ENCODE measurements at places on chromosomes 13 and 19.
A peak's percentile ranks its signal among the peaks of the same experiment; 100 is the strongest.

DNA sequence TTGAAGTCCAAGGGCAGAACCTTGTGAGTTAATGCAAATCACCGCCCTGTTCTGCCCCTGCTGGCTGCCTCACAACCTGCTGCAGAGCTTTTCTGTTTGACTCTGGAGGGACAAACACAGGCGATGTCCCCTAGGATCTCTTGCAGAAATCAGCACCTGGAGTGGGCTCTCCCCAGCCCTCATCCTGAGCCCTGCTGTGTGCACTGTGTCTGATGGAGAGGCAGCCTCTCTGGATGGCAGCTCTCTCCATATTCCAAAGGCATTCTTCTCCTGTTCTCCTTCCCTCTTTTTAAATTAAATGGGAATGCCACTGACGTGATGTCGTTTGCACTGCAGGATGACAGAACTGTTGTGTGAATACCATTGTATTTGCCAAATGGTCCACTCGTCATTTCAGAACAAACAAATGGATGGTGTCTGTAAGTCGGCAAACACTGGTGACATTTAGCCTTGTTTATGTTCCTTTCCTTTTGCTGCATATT lies 184.1 kb downstream of the ZNF536 start:
- no peak for DNase-seq

- DNase-seq, result no peak
Observed at GRCh38 chr19:13689085-13689484, 75.2 kb upstream of the MRI1 start.

DNA sequence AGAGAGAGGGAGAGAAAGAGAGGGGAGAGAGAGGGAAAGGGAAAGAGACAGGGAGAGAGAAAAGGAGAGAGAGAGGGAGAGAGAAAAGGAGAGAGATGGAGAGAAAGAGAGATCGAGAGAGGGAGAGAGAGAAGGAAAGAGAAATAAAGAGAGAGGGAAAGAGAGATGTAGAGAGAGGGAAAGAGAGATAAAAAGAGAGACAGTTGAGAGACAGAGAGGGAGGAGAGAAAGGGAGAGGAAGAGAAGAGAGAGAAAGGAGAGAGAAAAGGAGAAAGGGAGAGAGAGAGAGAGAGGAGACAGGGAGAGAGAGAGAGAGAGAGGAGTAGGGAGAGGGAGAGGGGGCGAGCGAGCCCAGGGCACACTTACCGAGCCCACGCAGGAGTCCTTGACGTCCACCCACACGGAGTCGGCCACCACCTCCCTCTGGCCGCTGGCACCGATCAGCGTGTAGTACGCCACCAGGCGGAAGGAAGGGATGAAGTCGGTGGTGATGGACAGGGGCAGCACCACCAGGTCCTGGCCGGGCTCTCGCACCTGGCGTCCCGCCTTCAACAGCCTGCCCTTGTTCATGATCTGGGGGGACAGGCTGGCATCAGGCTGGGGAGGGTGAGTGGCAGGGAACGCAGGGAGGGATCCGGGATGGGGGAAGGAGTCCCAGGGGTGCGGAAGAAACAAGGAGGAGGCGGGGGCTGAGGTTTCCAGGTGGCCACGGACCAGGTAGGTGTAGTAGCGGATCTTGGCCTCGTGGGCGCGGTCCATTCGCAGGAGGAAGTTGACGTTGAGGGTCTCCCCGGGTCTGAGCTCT lies 10.0 kb downstream of the C3 start:
- no peak for DNase-seq

DNA sequence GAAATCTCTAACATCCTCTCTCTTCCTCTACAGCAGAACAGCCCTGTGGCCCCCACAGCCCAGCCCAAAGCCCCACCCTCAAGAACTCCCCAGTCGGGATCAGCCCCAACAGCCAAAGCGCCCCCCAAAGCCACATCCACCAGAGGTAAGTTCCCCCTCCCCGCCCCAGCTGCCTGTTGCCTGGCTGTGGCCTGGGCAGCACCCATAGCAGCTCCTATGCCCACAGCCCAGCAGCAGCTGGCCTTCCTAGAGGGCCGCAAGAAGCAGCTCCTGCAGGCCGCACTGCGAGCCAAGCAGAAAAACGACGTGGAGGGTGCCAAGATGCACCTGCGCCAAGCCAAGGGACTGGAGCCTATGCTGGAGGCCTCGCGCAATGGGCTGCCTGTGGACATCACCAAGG lies 14.5 kb downstream of the CC2D1A start:
- DNase-seq, result no peak

GRCh38 chr19:47725759-47726401 lies 12.7 kb downstream of the EHD2 start:
- no peak for DNase-seq

- DNase-seq, result no peak
Observed at GRCh38 chr13:53141336-53141735, 112.7 kb downstream of the OLFM4 start.

- no peak for DNase-seq
Observed at GRCh38 chr13:75651013-75651412, 14.9 kb downstream of the LMO7 start.

DNA sequence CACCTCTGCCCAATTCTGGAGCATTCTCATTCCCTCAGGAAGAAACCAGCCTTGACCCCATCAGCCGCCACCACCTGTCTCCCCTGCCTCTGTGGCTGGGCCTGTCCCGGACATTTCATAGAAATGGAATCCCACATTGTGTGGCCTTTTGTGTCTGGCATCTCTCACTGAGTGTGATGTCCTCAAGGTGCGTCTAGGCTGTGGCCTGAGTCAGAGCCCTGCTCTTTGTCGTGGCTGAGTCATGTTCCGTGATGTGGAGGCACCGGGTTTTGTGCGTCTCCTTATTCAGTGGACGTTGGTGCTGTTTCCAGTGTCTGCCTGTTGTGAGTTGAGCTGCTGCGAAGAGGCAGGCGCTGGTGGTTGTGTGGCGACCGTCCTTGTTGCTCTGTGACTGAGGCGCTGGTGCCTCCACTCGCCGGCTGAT lies 3.5 kb downstream of the FZR1 start:
- DNase-seq, result peak; percentile 48

DNA sequence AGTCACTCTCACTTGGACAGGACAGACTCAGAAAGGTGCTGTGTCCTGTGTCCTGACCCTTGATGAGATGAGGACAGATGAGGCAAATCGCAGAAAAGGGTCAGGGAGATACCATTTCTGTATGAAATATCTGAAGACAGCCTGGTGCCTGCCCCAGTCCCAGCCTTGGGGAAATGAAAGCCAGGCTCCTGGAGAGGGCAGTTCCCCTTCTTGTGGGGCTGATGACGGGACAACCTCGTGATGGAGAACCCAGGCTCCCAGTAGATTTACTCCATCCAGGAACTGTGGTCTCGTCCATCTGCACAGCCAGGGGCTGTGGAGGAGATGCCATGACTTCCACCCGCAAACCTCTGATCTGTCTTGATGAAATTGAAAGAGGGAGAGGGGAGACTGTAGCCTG lies 13.8 kb downstream of the LILRB1 start:
- no peak for DNase-seq

DNA sequence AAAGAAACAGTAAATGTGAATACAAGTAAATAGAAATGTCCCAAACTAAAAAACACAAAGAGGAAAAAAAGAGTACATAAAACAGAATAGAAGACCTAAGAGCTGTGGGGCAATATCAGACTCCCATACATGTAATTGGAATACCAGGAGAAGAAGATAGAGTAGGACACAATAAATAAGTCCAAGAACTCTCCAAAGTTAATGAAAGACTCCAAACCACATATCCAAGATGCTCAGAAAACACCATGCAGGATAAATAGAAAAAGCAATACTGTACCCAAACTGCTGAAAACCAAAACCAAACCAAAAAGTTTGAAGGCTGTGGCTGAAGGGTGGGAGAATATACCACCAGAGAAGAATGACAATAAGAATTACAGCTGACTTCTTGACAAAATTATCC lies 18.3 kb downstream of the THSD1 start:
- no peak for DNase-seq

DNA sequence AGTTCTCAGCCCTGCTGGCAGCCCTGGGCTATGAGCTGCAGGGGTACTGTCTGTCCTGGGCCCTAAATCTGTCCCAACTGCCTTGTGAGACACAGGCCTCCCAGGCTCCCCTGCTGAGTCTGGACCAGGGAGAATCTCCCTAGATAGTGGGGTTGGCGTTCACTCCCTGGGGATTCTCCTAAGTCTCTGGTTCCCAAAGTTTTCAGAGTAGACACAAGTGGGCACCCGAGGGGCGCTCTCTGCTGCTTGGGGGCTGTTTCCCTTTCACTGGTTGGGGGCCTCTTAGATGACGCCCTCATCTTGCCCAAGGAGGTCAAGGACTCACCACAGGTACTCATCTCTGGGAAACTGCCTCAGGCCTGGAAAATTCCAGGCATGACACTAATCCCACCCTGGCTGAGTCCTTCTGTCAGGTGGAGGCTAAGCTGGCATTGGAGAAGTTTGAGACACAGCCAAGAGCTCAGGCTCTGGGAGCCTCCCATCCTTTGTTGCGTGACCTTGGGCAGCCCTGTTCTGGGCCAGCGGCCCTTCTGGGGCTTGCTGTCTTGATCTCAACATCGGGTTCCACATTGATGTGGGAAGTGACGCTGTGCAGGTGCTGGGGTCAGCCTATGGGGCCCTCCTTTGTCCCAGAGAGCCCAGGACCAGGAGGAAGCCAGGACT lies 3.9 kb downstream of the RPL18A start:
- DNase-seq, result no peak

GRCh38 chr19:18007917-18008673 lies at the start of gene ARRDC2:
Gene ARRDC2 (plus strand): TSS chr19:18008170. CDS start chr19:18008311, 141 bp downstream.
- DNase-seq, result peak; percentile 51

DNA sequence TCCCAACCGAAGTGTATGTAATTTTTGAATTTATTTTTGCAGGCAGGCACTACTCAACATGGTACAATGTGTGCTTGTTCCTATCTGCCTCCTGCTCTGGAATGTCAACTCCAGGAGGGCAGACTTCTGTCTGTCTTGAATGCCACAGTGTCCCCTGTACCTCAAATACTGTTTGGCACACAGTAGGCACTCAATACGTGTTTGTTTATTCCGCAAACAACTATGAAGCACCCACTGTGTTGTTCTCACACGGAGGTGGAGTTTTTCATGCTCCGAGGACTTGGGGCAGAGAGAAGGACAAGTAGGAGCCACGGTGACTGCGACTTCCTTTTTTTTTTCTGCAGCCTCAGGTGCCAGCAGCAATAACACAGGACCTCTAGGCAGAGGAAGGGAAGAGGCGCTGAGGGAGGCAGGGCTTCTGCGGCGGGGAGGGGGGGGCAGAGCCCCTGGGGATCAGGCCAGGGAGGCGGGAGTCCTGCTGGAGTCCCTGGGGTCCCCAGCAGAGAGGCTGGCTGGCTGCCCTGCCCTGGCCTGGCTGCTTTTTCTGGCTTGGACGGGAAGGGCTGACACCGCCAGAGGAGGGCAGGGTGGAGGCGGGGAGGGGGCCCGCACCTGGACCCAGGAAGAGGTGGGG lies 29.3 kb upstream of the TNFAIP8L1 start:
- no peak for DNase-seq

- DNase-seq, result no peak
Observed at GRCh38 chr19:19463348-19464117, 51.8 kb downstream of the TSSK6 start.

DNA sequence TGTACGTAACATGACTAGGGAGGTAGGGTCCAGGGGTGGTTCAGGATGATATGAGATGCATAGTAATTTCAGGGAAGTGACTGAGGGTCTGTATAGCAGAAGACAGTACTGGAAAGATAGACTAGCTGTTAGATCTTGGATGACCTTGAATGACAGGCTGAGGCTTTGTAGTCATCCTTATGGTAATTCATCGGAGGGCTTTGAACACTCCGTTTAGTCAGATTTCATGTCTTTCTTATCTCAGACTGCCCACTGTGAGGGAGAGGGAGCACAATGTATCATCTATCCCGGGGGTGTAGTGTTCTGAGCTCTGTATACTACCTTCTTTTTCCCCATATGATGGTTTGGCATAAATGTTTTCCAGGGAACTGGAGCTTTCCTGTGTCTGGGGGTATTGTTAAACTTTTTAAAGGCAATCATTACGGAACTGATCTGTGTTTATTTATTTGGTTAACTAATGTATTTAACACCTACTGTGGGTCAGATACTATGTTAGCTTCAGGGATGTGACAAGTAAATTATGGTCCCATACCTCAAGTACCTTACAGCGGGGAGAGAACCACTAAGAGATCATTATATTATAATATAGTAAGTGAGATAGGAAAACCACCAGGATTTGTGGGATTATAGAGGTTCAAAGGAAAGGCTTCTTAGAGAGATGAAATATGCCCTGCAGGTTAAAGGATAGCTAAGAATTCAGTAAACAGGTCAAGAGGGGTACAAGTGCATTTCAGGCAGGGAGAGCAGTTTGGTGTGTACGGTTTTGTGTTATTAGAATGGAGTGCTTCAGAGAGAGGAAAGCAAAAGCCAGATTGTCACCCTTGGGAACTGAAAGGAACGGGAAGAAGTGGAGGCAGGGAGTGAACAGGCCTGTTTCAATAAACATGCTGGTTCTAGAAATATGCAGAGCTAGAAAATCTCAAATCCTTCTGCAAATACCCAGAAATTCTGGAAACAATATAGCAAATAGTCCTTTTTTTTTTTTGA lies 164.8 kb upstream of the KL start:
- no peak for DNase-seq

- no peak for DNase-seq
Observed at GRCh38 chr13:93446238-93446637, 219.6 kb downstream of the GPC6 start.

GRCh38 chr19:33673996-33674625 lies 52.4 kb downstream of the CHST8 start:
- no peak for DNase-seq

- no peak for DNase-seq
Observed at GRCh38 chr13:106296723-106297122, 238.7 kb downstream of the EFNB2 start.

- no peak for DNase-seq
Observed at GRCh38 chr19:45051929-45052579, 13.2 kb downstream of the CLASRP start.

GRCh38 chr13:58397596-58398387 lies 766.2 kb downstream of the PCDH17 start:
- DNase-seq, result no peak

GRCh38 chr13:109212650-109213049 lies 573.7 kb downstream of the IRS2 start:
- no peak for DNase-seq

DNA sequence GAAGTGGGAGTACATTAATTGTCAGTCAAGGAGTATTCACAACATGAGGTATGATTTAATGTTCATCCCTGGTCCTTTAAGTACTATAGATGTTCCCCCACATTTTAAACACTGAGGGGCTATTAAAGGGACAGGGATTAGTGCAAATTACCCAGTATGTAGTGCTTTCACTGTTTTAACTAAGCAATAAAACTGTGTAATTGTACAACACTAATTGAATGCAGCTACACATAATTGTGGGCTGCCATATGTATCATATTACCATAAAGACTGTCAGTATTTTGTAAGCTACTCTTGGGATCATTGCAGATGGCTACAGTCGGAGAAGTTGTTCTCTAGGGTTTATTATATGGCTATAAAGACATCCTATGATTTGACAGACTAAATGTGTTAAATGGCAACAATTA lies 316.6 kb downstream of the DCLK1 start:
- no peak for DNase-seq

DNA sequence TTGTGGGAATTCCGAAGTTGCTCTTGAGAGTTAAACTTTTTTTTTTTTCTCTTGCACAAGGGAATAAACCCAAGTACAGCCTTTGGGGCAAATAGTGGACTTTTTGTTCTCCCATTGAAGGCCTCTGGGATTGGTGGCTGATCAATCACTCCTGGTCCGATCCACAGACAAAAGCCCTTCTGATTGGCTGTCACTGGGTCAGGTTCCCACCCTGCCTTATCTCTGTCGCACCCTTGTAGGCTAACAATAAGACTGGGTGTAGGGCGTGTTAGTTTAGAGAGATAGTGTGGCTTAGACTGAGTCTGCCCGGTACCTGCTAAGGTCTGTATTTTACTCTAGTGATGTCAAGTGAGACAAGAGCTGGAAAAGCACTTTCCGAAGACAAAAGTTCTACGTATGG lies 380.8 kb downstream of the NDFIP2 start:
- no peak for DNase-seq

GRCh38 chr13:97475011-97475410 lies 41.0 kb downstream of the RAP2A start:
- no peak for DNase-seq

Data from non-pigmented ciliary epithelial cell (primary cell).